OCI-LY7 (cell line): ENCODE measurements at places on chromosomes 5 and 9. TPM values are rescaled to one million over a fixed set of nuclear protein-coding genes. Genes with fewer than 3 reads are reported as not detected.

DNA sequence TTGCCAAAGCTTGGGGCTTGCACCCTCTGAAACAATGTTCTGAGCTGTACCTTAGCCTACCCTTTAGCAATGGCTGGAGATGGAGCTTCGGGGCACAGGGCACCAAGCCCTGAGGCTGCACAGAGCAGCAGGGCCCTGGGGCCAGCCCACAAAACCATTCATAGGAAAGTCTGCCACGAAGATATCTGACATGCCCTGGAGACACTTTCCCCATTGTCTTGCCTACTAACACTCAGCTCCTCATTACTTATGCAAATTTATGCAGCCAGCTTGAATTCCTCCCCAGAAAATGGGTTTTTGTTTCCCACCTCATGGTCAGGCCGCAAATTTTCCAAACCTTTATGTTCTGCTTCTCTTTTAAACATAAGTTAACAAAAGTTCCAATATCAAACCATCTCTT lies 105.7 kb downstream of the DTWD2 start:
- no peak for DNase-seq

- DNase-seq, result no peak
Observed at GRCh38 chr9:93116072-93116961, 17.7 kb downstream of the NINJ1 start.

DNA sequence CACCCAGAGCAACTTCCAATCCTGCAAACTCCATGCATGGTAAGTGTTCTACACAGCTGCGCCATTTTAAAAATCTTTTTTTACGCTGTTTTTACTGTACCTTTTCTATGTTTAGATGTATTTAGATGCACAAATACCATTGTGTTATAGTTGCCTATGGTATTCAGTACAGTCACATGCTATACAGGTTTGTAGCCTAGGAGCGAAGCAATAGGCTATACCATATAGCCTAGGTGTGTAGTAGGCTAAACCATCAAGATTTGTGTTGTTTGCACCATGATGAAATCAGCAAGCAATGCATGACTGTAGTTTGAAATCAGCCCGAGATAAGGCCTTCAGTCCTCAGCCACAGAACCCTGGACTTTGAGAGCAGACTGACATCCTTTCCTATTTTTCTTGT lies 101.2 kb downstream of the LIX1 start:
- no peak for DNase-seq

- no peak for DNase-seq
Observed at GRCh38 chr9:129929496-129930125, 94.4 kb downstream of the USP20 start.

DNA sequence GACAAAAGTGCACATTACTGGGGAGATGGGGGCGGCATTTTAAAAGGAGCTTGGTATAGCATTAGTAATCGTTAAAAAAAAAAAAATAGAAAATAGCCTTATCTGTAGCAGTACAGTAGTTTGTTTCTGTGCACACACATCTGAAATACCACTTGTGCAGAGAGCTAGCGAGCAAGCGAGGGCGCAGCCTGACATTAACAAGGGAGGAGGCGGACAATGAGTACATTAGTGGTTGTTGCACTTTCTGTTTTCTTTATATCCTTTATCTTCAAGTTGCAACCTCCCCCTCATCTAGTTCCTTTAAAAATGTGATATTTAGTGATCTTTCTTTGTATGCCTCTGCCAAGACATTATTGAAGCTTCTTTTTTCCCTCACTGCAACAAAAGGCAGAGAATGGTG lies 880 bp upstream of the PTPDC1 start:
- DNase-seq, result no peak

GRCh38 chr5:56543441-56544388 lies 271.6 kb upstream of the MAP3K1 start:
- no peak for DNase-seq

DNA sequence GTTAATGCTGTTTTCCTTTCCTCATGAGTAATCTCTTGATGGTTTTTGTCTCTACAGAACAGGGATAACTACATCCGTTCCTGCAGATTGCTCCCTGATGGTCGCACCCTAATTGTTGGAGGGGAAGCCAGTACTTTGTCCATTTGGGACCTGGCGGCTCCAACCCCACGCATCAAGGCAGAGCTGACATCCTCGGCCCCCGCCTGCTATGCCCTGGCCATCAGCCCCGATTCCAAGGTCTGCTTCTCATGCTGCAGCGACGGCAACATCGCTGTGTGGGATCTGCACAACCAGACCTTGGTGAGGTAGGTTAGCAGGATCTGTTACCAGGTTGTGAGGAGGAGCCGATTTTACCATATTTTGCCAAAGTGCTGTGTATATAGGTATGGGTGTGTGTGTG lies 148.2 kb downstream of the TLE4 start:
- DNase-seq, result no peak

Gene ZNF189
- 17.3 and 17.8 TPM in 2 replicates for total RNA-seq

Gene PAX5
- total RNA-seq, result 141 and 148 TPM in 2 replicates

Gene SLCO6A1
- not detected in 2 replicates for total RNA-seq

Gene IL4
- not detected in 2 replicates for total RNA-seq

Gene STPG3
- 1.7 and 2.7 TPM in 2 replicates for total RNA-seq

Gene FSTL4
- not detected in 2 replicates for total RNA-seq
